ENCODE measurements at places on chromosomes 13 and 19.
A peak's percentile ranks its signal among the peaks of the same experiment; 100 is the strongest.

- no peak for DNase-seq
Observed at GRCh38 chr19:49560358-49560900, 19.9 kb downstream of the NOSIP start.

DNA sequence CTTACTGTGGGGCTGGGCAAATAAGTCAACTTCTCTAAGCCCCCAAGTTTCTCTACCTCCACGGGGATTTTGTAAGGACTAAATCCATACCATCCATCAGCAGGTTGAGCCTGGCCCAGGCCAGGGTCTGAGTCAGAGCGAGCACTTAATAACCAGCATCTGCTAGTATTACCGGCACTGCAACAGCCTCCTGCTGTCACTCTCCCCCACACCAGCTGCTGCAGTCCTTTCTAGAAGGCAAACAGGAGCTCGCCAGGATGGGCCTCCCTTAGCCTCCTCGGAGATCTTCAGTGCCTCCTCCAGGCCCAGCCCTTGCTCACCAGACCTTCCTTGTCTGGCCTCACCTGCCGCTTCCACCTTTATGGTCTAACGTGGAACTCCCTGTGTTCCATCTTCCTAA is 3.2 kb downstream of the NAPA start:
- DNase-seq = peak; percentile 12

DNA sequence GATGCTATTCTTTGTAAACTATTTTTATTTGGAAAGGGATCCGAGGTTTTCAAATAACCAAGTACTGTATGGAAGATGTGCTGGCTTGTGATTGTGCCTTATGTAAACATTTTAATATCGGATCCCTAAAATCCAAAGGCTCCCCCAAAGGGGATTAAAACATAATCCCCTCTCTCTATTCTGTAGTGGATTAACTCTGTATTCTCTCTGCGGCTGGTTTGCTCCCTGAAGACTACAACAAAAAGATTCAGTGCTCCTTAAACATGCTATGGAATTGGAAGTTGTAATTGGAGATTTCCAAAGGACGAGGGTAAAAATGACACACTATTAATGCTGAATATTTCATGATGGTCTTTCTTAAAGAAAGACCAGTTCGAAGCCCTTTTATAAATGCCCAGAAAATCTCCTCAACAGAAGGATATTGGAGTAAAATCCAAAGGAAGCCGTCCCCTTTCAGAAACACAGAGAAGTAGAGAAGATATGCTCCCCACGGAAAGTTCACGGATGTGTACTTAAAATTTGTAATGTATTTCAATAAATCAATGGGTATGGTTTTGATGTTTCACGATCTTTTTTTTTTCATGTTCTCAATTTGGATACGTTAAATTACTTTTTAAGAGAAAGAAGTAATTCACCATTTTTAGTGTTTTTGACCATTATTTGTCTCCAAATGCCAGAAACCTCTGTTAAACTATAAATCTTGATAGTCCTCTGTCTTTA is 6.5 kb downstream of the MAB21L1 start:
- no peak for DNase-seq

- DNase-seq = peak; percentile 96
Observed at GRCh38 chr19:29687244-29687896, 22.1 kb downstream of the PLEKHF1 start.

- DNase-seq = no peak
Observed at GRCh38 chr13:110626521-110626920, 11.2 kb downstream of the NAXD start.

DNA sequence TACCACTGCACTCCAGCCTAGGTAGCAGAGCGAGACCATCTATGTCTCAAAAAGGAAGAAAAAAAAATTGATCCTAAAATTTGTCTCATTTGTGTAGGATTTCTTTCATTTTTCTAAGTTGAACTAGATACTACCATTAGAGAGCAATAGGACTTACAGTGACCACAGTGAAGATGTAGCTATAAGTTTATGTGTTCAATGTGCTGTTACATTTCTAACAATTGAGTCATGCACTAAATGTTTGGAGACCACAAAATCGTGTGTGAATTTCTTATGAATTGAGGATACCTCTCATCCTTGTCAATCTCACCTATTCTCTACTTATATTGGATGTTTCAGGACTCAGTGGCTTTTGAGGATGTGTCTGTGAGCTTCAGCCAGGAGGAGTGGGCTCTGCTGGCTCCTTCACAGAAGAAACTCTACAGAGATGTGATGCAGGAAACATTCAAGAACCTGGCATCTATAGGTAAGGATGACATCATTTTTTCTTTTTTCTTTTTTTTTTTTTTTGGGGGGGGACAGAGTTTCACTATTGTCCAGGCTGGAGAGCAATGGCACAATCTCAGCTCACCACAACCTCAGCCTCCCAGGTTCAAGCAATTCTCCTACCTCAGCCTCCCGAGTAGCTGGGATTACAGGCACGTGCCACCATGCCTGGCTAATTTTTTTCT is 12.8 kb downstream of the ZNF791 start:
- DNase-seq = no peak

DNA sequence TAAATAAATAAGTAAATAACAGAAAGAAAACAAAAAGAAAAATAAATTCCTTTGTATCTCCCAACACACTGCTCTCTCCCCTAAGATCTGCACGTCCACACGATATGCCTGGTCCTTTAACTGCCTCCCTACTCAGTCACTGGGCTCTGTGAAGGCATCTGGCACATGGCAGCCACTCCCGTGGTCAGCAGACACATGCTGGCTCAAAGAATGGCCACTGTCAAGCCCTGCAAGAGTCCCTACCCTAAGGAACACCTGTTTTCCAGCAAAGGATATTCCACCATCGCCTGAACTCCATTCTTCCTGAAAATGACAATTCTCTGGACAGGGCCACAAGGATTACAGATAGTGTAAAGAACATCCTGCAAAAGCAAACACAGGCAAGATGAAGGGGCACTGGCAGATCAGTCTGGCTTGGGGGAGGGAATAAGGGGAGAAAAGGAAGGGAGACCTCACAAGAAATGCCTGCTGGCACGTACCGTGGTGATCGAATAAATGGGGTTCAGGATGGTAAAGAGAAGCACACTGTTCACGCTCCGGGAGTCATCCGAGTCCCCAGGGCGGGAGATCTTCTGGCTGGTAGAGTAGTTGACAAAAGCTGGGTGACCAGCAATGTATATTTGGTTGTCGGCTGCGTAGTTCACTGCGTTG is 4.3 kb downstream of the HNRNPL start:
- DNase-seq = no peak

DNA sequence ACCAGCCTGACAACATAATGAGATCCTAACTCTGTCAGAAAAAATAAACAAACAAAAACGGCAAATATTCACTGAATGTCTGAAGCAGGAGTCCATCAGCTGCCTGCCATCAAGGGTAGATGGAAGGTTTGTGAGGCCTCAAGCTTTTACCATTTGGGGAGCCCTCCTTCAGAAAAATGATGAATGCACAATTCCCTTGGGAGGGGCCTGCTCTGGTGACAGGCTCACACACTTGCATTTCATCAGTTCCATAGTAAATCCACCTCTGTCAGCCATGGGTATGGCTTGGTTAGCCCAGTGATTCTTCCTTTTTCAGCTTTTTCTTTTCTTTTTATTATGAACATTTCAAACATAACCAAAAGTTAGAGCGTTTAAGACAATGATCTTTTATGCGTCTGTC is 26.3 kb upstream of the KATNAL1 start:
- no peak for DNase-seq

DNA sequence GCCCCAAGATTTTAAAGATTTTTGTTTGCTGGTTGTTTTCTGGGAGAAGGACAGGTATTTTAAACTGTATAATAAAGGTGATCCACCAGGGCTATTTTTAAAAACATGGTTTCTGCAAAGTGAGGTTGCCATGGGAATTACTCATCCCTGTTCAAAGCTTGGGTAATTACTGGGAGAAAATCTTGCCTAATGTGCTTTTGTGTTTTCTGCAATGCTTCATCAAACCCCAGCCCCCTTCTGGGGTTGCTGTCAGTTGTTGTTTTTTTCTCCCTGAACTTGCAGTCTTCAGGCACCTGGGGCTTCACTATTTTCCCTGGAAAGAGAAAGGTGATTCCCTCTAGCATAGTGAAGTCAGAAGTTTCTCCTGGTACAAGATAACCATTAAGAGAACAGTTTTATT is 277.2 kb downstream of the NALCN start:
- peak; percentile 17 for DNase-seq

GRCh38 chr13:45492538-45492937 is 27.8 kb downstream of the COG3 start:
- peak; percentile 56 for DNase-seq

- no peak for DNase-seq
Observed at GRCh38 chr13:108056278-108056677, 159.1 kb downstream of the LIG4 start.

DNA sequence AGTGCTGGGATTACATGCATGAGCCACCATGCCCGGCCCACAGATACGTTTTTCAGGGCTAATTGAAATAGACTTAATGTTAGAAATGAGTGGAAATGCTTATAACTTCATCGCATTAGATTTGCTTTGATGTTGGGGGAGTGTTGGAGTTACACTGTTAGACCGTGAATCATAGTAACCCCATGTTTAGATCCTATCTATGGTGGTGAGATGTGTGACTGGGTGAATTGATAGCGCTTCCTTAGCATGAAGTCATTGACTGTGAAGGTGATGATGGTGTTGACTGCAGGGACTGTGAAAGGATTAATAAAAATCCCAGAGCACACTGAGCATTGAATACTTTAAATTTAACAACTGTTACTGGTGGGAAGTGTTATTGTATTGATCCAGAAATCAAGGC is 1.7 kb downstream of the ZNF264 start:
- no peak for DNase-seq

GRCh38 chr19:2468596-2468995 is 7.3 kb upstream of the GADD45B start:
- DNase-seq = no peak

- no peak for DNase-seq
Observed at GRCh38 chr13:98162935-98163334, 14.1 kb downstream of the RNF113B start.

DNA sequence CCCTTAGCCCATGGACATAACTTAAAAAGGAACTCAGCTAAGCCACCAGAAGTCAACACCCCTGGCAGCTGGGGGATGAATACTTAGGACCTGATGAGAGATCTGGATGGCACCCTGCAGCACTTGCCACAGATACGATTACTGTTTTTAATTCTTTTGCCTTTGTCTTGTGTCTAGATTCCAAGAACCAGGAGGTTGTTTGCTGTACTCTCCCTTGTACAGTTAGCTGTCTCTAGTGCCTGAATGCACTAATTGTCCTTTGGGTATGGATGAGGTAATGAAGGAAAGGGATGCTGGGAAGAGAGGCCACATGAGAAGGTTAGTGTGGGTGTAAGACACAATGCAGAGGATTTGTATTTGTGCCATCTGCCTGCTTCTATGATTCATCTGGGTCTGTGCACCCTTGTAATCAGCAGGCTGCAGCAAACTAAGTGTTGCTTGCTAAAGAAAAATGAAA is 385.8 kb downstream of the KCNRG start:
- peak; percentile 49 for DNase-seq
